Stimulated activated CD4-positive, alpha-beta T cell treated with anti-CD3 and anti-CD28 coated beads, Interleukin-1b, Interleukin-23, amount 100 ng/mL, for 24 hours (primary cell): ENCODE measurements at places on chromosomes 5 and 9.

DNA sequence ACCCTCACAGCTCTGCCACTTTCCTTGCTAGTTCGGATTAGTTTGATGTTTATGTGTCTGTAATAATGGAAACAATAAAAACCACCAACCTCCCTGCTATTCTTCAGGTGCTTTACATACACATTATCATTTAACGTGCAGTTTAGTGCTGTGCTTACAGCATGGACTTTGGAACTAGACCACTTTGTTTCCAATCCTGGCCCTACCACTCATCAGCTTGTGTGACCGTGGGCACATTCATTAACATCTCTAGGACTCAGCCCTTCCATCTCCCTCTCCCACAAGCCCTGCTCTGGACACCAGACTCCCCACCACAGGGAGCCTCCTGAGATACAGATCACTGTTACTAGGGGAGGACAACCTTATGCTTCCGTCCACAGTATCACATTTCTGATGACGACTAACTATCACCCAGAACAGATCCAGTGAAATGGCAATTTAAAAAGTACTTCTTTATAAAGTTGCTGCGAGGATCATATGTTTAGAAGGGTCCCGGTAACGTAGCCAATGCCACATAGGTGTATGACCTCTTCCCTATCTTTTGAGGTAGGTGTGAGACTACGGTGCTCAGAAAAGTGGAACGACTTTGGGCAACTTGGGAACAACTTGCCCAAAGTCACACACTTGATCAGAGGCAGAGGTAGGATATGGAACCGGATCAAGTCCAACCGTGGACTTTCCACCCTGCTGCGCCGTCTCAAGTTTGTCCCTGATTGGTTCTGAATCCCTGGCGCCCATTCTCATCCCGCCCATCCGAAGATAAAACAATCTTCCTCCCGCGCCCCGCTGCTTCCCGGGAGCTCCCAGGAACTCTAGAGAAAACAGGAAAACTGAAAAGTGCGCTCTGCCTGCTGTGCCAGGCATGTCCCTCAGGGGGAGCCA is 132.4 kb upstream of the NIPBL start:
- no peak for DNase-seq

DNA sequence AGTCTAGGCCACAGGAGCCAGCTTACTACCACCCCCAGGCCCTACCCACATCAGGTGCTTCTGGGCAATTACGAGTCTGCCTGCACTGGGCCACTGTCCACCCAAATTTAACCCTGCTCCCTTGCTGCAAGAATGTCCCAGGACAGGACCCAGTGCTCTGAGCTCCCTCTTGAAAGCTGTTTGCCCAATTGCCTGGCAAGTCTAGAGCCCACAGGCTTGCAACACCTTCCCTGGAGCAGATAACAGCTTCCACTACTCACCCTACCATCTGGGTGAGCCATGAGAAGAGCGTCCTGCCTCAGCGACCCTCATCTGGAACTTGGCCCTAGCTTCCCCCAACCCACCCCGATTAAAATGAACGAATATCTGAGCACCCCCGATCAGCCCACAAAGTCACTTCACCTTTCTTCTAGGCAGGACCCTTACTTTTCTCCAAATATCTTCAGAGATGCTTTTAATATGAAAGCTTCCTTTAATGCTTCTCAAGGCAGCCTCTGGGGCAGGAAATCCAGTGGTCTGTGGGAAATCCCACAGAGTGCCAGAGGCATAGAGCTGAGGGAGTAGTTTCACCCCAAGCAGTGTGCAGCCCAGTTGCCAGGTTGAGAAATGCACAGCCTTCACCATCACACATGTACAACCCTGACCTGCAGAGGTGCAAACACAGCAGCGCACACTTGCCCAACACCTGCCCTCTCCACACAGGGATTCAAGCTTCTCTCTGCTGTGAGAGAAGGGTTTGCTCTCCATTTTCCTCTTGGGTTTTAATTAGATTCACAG is 10.6 kb downstream of the ACSL6 start:
- no peak for DNase-seq

DNA sequence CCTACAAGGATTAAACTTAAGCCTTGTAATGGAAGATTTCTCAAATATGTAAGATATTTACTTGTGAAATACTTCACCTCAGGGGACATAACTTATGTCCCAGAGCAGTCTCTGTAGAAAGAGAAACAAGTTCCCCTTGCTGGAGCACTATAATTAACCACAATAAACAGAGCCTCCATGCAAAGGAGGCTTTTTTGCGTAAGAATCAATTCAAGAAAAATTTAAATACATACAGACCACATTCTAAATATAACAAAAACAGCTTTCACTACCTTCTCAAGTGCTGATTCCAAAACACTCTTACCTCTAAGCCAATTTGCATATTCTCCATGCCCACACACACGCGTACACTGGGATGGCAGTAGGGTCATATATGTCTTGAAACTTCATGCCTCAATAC is 30.7 kb upstream of the CCNB1 start:
- DNase-seq = no peak

GRCh38 chr5:140133514-140134167 is 7.9 kb downstream of the IGIP start:
- DNase-seq = no peak

DNA sequence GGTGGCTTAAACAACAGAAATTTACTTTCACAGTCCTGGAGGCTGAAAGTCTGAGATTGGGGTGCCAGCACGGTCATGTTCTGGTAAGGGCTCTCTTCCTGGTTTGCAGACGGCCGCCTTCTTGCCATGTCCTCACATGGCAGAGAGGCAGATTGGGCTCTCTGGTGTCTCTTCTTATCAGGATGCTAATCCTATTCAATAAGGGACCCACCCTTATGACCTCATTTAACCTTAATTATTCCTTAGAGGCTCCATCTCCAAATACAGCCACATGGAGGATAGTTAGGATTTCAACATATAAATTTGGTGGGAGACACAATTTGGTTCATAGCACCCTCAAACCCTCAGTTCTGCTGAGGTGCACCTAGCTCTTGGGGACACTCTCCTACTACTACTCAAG is 180.4 kb downstream of the DAB2IP start:
- DNase-seq = no peak

DNA sequence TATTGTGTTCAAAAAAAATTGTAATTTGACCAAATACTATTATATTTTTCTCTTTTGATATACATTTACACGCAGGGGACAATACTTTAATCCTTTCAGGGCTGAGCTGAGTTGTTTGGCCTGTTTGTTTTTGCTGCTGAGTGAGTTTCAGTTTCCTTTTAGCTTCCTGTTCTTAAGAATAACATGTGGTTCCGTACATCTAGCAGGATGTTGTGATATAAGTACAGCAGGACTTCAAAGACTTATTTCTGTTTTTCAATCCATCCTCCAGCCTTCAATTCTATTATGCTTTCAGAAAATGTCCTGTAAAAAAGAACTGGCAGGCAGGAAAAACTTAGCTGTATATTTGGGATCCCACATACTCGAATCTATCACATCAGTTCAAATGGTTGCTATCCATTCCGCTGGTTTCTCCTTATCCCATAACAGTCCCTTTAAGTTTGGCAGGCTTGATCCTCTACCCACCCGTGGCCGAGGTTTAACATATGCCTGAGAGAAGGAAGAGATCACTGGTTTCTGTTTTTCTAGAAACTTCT is 1037.3 kb upstream of the ACO1 start:
- no peak for DNase-seq

- DNase-seq = no peak
Measured at GRCh38 chr9:134730011-134730760, 88.6 kb downstream of the COL5A1 start.

DNA sequence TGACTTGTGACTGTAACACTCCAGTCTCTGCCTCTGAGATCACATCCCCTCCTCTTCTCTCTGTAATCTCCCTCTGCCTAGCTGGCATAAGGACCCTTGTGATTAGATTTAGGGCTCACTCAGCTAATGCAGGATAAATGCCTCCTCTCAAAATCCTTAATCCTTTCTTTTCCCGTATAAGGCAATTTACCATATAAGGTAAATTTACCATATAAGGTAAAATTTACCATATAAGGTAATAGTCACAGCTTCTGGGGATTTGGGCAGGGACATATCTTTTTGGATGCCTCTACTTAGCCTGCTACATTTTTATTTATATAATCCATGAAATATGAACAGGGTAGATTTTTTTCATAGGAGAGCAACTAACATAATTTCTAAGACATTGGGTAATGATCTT is 318.0 kb upstream of the PUM3 start:
- no peak for DNase-seq

- DNase-seq = no peak
Measured at GRCh38 chr5:125575891-125576505, 829.6 kb upstream of the ZNF608 start.
